ENCODE measurements at places on chromosomes 3 and 15.

GRCh38 chr3:196537319-196537984 is 22.3 kb upstream of the SMCO1 start:
- DNase-seq, result no peak

GRCh38 chr3:82354228-82354627 is 592.8 kb upstream of the GBE1 start:
- peak; percentile 0 for DNase-seq

DNA sequence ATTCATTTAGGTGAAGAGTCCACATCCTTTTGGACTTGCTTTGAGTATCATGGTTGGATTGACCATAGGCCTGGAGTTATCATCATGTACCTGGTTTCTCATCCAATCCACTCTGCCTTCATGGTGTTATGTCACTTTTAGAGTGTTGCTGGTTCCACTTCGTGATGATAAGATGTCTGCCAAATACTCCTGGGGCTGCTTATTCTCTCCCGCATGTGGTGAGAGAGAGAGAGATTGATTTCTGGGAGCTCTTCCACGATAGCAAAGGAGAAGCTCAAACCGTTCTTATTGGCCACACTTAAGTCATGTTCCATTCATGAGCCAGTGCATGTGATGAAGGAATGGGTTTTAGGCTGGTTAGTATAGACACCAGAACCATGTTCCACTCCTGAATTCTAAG is 47.6 kb downstream of the MITF start:
- no peak for DNase-seq

DNA sequence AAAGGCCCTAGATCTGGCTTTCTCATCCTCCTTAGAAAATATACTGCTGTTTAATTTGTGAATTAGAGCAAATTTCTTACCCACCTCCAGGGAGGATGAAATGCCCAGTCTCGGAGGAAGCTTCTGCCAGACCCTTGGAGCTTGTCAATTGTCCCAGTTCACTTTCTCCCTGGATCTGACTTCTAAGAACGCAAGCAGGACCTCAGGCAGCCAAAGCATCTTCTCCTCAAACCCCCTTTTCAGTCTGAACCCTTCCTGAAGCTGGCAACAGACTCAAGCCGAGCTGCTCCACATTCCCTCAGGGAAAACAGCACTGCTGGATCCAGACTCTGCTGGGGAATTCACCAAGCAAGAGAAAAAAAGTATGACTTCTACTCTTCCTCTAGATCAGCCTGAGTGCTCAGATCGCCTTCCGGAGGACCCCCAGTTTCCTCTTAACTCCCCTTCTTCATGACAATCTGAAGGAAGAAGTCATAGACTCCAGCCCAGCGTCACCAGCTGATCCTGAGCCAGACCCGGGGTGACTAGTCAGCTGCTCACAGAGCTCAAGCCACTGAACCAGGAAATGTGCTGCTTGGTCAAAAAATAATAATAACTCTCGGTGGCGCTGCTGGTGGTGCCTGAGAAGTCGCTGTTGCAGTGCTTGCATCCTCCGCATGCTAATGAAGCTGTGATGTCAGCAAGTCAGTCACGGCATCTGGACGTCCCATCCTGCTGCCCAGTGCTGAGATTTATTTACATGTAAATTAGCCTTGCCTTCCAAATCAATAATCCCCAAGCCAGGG is at the start of gene PRICKLE2:
PRICKLE2 (minus strand) TSS at position 641 of the 785 bp plus-strand sequence. CDS start 26,539 bp downstream, outside the sequence.
- DNase-seq, result no peak

DNA sequence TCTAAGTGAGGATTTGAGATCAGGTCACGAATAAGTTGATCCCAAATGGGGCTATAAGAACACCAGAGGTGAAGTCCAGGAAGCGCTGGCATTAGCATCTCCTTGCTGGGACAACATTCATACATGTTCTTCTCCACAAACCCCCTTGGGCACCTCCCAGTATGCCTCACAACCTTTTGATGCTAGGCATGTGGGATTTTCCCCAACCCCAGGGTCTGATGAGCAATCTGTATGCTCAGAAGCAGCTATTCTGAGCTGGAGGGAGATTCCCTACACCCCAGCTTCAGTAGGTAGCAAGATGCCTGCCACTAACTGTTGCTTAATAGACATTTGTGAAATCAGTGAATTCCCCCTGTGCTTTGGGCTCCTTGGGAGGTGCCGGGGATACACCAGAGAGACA is 32.2 kb downstream of the SLC6A11 start:
- no peak for DNase-seq

- no peak for DNase-seq
These were observed 323.3 kb upstream of the TLE3 start for GRCh38 chr15:70420948-70421482.

GRCh38 chr3:94225148-94225865 is 162.4 kb downstream of the NSUN3 start:
- no peak for DNase-seq

DNA sequence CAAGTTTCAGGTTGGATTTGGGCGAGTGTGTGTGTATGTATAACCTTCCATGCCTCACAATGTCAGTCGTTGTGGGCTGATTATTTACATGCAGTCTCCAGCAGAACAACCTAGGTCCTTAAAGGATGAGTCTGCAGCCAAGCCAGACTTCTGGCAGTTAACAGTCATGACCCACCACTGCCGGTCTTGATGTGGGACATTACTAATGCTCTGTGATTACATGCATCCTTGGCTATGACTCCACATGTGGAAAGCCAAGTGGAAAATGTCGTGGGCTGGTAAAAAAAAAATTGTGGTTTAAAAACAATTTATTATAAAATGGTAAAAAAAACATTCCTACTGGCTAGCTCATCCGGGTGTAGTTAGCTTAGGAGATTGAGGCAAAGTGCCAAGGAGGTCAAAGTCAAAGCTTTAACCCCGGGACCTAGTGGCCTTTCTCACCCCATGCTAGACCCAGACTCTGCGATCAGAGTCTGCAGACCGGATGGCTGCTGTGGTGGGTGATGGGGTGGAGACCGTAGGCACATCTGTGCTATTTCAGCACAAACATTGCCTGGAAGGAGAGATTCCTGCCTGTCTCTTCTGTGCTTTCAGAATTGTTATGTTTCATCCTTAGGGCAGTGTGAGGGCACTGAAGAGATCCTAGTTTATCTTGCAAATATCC is 6.8 kb downstream of the RARRES1 start:
- DNase-seq, result no peak

DNA sequence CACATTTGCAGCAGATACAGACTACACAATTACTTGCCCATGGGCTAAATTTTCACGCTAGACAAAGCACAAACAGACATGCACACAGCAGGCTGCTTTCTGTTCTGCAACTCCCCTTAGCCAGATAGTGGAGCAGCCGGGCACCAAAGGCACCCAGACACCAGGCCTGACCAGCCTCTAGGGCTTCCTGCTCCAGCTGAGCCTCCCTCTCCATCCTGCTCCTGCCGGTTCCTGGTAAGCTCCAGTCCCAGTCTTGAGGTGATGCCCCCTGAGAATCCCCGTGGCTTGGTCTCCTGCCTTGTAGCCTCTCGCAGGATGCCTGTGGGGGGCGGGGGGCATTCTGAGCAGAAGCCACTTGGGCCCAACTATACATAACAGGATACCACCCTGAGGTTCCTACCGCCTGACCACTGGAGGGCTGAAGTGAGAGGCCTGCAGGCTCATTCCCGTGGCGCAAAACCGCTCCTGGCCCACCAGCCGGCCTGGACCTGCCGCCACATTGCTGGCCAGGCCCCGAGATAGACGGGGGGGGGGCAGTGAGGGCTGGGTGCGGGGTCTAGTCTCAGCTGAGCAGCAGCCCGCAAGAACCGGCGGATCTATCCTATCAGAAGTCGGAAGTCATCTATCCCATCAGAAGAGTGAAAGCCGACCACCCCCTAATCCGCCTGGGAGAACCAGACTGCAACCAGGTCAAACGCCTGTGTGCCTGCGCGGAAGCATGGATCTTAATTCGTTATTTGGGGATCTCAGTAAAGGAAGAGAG is 3.9 kb downstream of the FOXL2 start:
- no peak for DNase-seq

- no peak for DNase-seq
These were observed 88.3 kb downstream of the MYO5A start for GRCh38 chr15:52440414-52440813.

GRCh38 chr3:197737749-197738462 is 1.2 kb upstream of the RUBCN start:
- no peak for DNase-seq
